CD4-positive, alpha-beta memory T cell (primary cell): ENCODE measurements at places on chromosomes 1 and 21. TPM values are rescaled to one million over a fixed set of nuclear protein-coding genes. Genes with fewer than 3 reads are reported as not detected.

GRCh38 chr1:24897263-24898151 is 32.6 kb downstream of the RUNX3 start:
- H3K4me1 ChIP-seq: peaks cover 18% of the 10 kb centered on the region
- no peak overlapping the region for H3K27ac ChIP-seq
- H3K4me3 ChIP-seq: no peak overlapping the region
- peaks cover 12% of the 10 kb centered on the region for H3K36me3 ChIP-seq
- no peaks in the 10 kb centered on the region for H3K27me3 ChIP-seq
- no peak for DNase-seq

DNA sequence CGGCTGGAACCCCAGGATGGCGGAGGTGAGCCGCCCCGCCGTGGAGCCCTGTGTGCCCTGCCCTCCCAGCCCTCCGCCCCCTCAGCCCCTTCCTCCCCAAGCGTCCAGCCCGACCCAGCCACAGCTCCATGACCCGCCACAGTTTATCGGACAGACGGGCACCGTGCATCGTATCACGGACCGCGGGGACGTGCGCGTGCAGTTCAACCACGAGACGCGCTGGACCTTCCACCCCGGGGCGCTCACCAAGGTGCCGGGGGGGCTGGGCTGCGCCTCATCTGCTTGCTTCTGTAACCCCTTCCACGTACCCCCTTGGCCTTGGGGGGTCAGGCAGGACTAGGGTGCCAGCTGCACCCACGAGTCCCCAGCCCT is 6.6 kb upstream of the MMP23B start:
- H3K36me3 ChIP-seq: no peaks in the 10 kb centered on the region
- peaks cover 5% of the 10 kb centered on the region for H3K4me1 ChIP-seq
- H3K27me3 ChIP-seq: no peaks in the 10 kb centered on the region
- no peak for DNase-seq
- H3K4me3 ChIP-seq: no peak overlapping the region

- no peaks in the 10 kb centered on the region for H3K4me1 ChIP-seq
- no peaks in the 10 kb centered on the region for H3K27me3 ChIP-seq
- no peak overlapping the region for H3K4me3 ChIP-seq
- no peaks in the 10 kb centered on the region for H3K36me3 ChIP-seq
Observed at GRCh38 chr1:215833941-215834729, 267.0 kb downstream of the KCTD3 start.

GRCh38 chr1:33899746-33900145 is 35.9 kb downstream of the HMGB4 start:
- no peak for DNase-seq
- H3K4me1 ChIP-seq: no peaks in the 10 kb centered on the region
- H3K4me3 ChIP-seq: no peak overlapping the region
- H3K27ac ChIP-seq: no peak overlapping the region

DNA sequence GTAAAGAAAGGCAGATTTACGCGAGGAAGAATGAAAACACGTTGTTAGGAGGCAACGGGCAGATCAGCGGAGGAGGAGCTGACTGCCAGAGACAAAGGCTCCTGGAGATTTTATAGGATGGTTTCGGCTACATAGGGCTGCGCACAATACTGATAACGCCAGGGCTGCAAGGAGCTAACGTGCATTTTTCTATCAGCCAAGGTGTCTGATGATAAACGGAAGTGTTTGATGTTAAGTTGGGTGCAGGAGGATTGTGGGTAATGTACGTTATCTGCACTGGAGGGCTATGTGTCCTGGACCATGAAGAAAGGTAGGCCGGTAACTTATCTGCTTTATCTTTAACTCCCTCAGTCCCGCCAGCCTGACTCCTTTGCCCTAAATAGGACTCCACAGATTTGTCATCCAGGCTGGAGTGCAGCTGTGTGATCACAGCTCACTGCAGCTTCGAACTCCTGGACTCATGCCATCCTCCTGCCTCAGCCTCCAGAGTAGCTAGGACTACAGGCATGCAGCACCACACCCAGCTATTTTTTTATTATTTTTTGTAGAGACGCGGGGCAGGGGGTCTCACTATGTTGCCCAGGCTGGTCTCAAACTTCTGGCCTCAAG is 29.6 kb downstream of the SETD4 start:
- no peak overlapping the region for H3K27ac ChIP-seq
- H3K27me3 ChIP-seq: no peaks in the 10 kb centered on the region
- no peak for DNase-seq
- peaks cover 5% of the 10 kb centered on the region for H3K36me3 ChIP-seq
- H3K4me1 ChIP-seq: peaks cover 3% of the 10 kb centered on the region
- H3K4me3 ChIP-seq: no peak overlapping the region

The BPNT1 gene
- total RNA-seq: 14.1 TPM

The RNU1-3 gene
- 3,010 TPM for total RNA-seq

The TRMT13 gene
- 45.8 TPM for total RNA-seq
